ENCODE measurements at places on chromosomes 3 and 15.

DNA sequence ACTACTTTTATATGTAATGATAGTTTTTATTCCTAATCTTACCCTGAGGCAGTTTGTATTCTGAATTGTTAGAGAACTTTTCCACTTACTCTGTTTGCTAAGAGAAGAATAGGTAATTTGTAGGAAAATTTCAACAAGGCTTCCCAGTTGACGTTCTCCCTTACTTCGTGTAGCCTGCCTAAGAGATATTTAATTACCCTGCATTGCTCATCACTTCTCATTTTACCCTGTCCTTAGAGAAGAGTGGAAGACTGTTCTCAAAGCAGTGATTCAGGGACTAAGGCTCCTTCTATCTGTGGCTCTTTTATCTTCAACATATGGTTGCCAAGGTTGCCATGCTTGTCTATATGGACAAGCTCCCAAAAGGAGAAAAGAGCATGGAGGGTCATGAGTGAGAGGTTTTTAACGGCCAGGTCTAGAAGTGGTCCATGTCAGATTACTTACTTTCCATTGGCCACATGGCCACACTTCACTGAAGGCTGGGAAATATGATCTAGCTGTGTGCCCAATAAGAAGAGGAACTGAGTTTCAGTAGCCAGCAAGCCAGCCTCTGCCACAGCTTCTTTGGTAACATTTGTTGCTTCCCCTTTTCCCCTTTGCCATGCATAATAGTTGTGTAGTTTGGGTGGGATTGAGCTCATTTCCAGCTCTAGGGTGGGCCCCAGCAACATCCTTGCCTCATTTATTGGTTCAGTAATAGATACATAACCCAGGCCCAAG, 22.1 kb downstream of the PDE8A start:
- DNase-seq, result no peak

- no peak for DNase-seq
Measured at GRCh38 chr3:7999384-7999783, 502.2 kb upstream of the LMCD1 start.

DNA sequence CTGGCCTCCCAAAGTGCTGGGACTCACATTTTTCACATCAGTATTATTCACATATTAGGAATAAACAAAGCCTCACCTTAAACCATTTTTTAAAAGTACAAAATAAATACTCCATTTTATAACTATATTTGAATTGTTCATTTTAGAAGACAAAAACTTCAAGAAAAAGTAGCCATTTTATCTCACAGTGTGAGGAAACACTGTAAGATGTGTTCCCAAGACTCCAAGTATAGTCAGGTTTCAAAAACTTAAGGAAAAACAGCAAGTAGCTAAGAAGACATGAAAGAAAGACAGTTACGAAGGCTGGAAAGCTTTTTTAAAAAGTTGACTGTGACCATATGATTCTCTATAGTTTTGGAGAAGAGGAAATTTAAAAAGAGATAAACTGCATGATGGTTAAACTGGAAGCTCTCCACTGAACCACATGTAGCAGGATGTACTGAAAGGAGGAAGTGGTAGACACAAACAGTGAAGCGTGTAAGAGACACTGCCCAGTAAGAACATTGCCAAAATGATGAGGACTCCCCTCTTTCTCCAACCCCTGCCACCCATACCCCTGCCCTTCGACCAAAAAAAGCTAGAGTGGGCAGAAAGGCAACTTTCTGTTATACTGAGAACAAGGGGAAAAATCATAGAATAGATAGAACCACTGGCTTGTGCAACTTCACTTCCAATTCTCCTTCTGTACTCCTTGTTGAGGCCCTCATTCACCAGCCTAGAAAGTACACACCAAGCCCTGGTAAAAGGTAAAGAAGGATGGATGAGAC, 6.2 kb upstream of the TMF1 start:
- DNase-seq, result no peak

GRCh38 chr3:76949033-76949432, 90.9 kb upstream of the ROBO2 start:
- DNase-seq, result no peak

All from stimulated activated CD8-positive, alpha-beta memory T cell treated with anti-CD3 and anti-CD28 coated beads, Interleukin-15, amount 100 ng/mL, for 4 hours (primary cell).